A549 treated with GW870086 at 1 μM for 4 hours (cell line): ENCODE measurements at places on chromosomes 16 and 17. TPM values are rescaled to one million over a fixed set of nuclear protein-coding genes. Genes with fewer than 3 reads are reported as not detected.

Gene PERCC1
- not detected in 5 replicates for total RNA-seq

Gene FNDC8
- not detected in 5 replicates for total RNA-seq

Gene CDH8
- 0.22 to 0.98 TPM (median 0.56 TPM) in 4 of 5 replicates, not detected in the other for total RNA-seq

Gene AURKB
- total RNA-seq = 139 to 152 TPM (median 146 TPM) in 5 replicates

Gene TLCD2
- total RNA-seq = 0.97 to 1.9 TPM (median 1.6 TPM) in 5 replicates

Gene CSH1
- total RNA-seq = not detected in 5 replicates

Gene CNTNAP1
- 4.4 to 6.3 TPM (median 5.4 TPM) in 5 replicates for total RNA-seq

Gene RNF43
- 0.15 to 0.83 TPM (median 0.38 TPM) in 5 replicates for total RNA-seq

Gene TSR1
- total RNA-seq = 56.8 to 70.5 TPM (median 60.3 TPM) in 5 replicates

Gene TOB1
- total RNA-seq = 89.6 to 102 TPM (median 94.0 TPM) in 5 replicates

Gene CD300A
- not detected in 5 replicates for total RNA-seq

Gene MAPT
- 1.5 to 2.3 TPM (median 2.0 TPM) in 5 replicates for total RNA-seq

Gene ASPA
- total RNA-seq = not detected in 5 replicates

Gene TMEM204
- 0.07 to 0.08 TPM in 2 of 5 replicates, not detected in the others for total RNA-seq

Gene LCAT
- total RNA-seq = 8.3 to 12.6 TPM (median 11.0 TPM) in 5 replicates

Gene CCDC43
- total RNA-seq = 24.7 to 36.7 TPM (median 30.0 TPM) in 5 replicates

Gene COTL1
- total RNA-seq = 416 to 572 TPM (median 524 TPM) in 5 replicates

Gene TEKT5
- total RNA-seq = 0.14 TPM in 1 of 5 replicates, not detected in the others

Gene PRPSAP2
- 40.9 to 44.9 TPM (median 42.7 TPM) in 5 replicates for total RNA-seq

Gene TTYH2
- 1.9 to 2.3 TPM (median 2.1 TPM) in 5 replicates for total RNA-seq

Gene CLEC3A
- total RNA-seq = not detected in 5 replicates

Gene C17orf75
- total RNA-seq = 26.2 to 34.5 TPM (median 28.2 TPM) in 5 replicates

Gene GPR142
- total RNA-seq = not detected in 5 replicates

Gene FAM20A
- total RNA-seq = 0.07 TPM in 2 of 5 replicates, not detected in the others

Gene SMARCE1
- 100 to 115 TPM (median 110 TPM) in 5 replicates for total RNA-seq

Gene TMC7
- 6.6 to 9.5 TPM (median 8.3 TPM) in 5 replicates for total RNA-seq

Gene FOXF1
- total RNA-seq = not detected in 5 replicates

Gene PSMB10
- 42.5 to 60.5 TPM (median 50.4 TPM) in 5 replicates for total RNA-seq

Gene GNAO1
- total RNA-seq = 0.46 to 0.86 TPM (median 0.65 TPM) in 5 replicates

Gene RRAD
- 19.1 to 31.3 TPM (median 25.8 TPM) in 5 replicates for total RNA-seq

Gene STAC2
- 0.81 to 1.7 TPM (median 1.3 TPM) in 5 replicates for total RNA-seq

Gene PALB2
- total RNA-seq = 9.4 to 12.4 TPM (median 10.5 TPM) in 5 replicates

Gene MT2A
- 1,633 to 2,275 TPM (median 1,837 TPM) in 5 replicates for total RNA-seq

Gene TUBB3
- total RNA-seq = 199 to 259 TPM (median 236 TPM) in 5 replicates

Gene CHRNE
- 0.07 to 0.17 TPM in 2 of 5 replicates, not detected in the others for total RNA-seq

Gene CFAP52
- total RNA-seq = not detected in 5 replicates

Gene RPS15A
- total RNA-seq = 2,343 to 2,920 TPM (median 2,369 TPM) in 5 replicates

Gene CHST6
- 0.18 to 0.34 TPM (median 0.23 TPM) in 5 replicates for total RNA-seq

Gene CPHXL2
- total RNA-seq = not detected in 5 replicates

Gene CMTM4
- total RNA-seq = 21.4 to 37.1 TPM (median 32.7 TPM) in 5 replicates

Gene DPEP3
- not detected in 5 replicates for total RNA-seq

Gene TEKT1
- 0.03 to 0.05 TPM in 2 of 5 replicates, not detected in the others for total RNA-seq

Gene FSCN2
- total RNA-seq = 0.71 to 1.4 TPM (median 0.79 TPM) in 5 replicates

Gene OSGIN1
- 18.7 to 43.3 TPM (median 26.7 TPM) in 5 replicates for total RNA-seq

Gene LRRC36
- total RNA-seq = 0.21 to 0.35 TPM (median 0.21 TPM) in 3 of 5 replicates, not detected in the others

Gene MAP3K3
- total RNA-seq = 13.1 to 17.9 TPM (median 16.0 TPM) in 5 replicates

Gene CIITA
- total RNA-seq = 0.05 to 0.17 TPM (median 0.08 TPM) in 5 replicates

Gene RETREG3
- total RNA-seq = 24.4 to 27.7 TPM (median 26.4 TPM) in 5 replicates

Gene NOD2
- total RNA-seq = 0.05 TPM in 1 of 5 replicates, not detected in the others

Gene SLC16A6
- total RNA-seq = 0.19 to 0.47 TPM (median 0.38 TPM) in 5 replicates

Gene NPIPA5
- total RNA-seq = 0.14 to 1.1 TPM (median 0.33 TPM) in 4 of 5 replicates, not detected in the other

Gene NHLRC4
- total RNA-seq = 0.15 to 0.51 TPM (median 0.29 TPM) in 5 replicates

Gene HBA2
- total RNA-seq = 0.63 to 1.4 TPM in 2 of 5 replicates, not detected in the others

Gene CALB2
- 4.7 to 7.7 TPM (median 5.8 TPM) in 5 replicates for total RNA-seq
